Activated CD4-positive, alpha-beta T cell treated with anti-CD3 and anti-CD28 coated beads for 48 hours (primary cell): ENCODE measurements at places on chromosomes 1 and 21.

DNA sequence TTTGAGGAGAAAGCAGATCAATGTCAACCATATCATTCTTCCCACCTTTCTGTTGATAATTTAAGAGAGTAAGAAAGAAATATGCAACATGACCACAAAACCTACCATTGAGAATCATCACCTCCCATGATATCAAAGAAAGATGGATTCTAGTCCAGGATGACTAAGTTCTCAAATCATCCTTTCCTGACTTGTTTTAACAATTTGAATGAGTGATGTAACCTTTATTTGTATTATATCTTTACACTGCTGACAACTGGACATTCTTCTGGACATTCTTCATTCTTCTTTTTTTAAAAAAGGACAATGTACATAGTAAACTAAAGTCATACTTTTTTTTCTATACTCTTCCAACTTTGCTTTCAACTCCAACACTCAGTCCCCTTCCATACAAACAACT lies 9.5 kb downstream of the PSMB4 start:
- no peak for DNase-seq

GRCh38 chr1:98709906-98710305 lies 48.4 kb downstream of the SNX7 start:
- no peak for DNase-seq

DNA sequence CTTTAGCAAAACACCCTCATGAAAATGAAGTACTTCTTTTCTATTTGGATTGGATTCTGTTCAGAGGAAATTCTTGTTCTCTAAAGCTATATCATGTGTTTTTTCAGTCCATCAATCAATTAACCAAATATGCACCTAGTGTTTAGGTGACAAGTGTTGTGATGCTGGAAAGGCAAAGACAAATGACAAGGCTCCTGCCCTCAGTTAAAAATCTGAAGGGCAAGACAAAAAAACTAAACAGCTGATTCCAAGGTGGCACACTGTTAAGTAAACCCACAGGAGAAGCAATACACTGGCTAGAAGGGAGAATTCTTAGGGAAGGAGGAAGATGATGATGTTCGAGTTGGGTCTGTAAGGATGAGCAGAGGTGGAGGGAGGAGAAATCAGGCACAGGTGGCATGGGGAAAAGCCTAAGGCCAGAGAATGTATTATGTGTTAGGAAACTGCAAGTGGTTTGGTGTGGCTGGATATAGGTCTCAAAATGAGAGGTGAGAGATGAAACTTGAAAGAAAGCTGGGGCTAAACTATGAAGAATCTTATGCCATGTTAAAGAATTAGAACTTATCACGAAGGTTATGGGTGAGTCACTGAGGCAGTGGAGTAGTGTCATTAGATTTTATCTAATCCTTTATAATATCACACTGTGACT lies 51.8 kb upstream of the GFI1 start:
- DNase-seq, result peak; percentile 44

GRCh38 chr1:2127187-2128145 lies 67.1 kb downstream of the FAAP20 start:
- DNase-seq, result no peak

DNA sequence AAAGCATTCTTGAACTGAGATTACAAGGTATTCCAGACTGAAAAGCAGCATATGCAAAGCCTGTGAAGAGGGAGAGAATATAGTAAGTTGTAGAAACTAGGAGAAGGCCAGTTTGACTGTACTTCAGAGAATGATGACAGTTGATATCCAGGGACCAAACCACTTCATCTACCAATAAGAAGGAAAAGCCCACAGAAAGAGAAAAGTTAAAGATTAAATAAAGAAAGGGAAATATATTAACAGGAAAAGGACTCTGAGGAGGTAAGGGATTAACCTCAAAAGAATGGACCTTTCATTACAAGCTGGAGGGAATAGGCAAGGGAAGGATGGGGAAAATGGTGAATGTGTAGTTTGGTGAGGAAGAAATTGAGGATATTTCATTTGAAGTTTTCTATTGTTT lies 180.2 kb upstream of the CACYBP start:
- no peak for DNase-seq

DNA sequence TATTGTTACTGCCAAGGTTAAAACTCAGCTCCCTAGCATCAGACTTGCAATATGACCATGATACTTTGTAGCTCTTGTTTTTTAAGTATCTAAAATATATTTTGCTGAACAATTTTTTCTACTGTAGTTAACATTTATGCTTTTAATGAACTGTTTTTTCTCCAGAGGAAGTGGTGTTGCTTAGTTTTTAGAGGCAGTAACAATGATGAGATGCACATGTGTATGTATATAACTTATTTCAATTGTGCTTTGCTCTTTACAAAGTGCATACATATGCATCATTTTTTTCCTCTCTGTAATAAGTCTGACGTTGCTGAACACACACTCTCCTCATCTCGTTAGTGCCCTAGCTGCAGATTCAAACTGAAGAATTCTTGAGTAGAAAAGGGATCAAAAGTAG lies 418.8 kb downstream of the ZP4 start:
- DNase-seq, result no peak

GRCh38 chr1:234675572-234675971 lies 65.6 kb upstream of the IRF2BP2 start:
- DNase-seq, result no peak

DNA sequence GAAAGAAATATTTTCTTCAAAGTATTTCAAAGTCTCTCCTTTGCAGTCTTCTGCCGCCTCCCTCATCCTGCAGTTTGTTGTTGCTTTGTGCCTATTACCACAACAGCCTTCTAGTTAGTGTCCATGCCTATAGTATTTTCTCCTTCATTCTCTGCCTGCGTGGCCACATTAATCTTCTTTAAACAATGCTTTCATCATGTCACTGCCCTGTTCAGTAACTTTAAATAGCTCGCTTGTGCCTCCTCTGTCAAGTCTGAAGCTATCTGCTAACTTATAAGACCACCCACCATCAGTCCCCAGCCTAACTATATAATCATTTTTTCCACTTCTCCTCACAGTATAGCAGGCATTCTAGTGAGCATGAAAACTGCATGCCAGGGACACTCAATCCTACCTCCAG lies 290.3 kb downstream of the PDE4B start:
- DNase-seq, result no peak

- DNase-seq, result no peak
These were observed 77.9 kb downstream of the POFUT2 start for GRCh38 chr21:45209685-45210284.

- DNase-seq, result no peak
These were observed 22.5 kb upstream of the UHMK1 start for GRCh38 chr1:162475089-162475488.

DNA sequence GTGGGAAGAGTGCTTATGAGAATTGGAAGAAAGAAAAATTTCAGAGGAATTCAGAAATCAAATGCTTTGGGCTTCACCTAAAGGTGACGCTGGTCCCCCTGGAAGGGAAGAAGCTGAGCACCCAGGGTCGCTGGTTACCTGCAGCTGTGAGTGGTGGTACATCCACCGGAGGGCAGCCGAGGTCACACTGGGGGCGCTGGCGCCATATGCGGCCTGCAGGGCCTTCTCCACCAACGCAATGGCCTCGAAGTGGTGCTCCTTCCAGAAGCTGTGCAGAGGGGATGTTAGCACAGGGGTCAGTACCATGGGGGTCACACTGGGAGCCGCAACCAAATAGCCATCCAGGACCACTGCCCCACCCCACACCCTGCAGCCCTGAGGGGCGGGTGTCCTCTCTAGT lies 6.1 kb downstream of the AKR7A2 start:
- no peak for DNase-seq

- DNase-seq, result no peak
These were observed 142.3 kb upstream of the ZC3H12A start for GRCh38 chr1:37332126-37332525.

- DNase-seq, result no peak
These were observed 18.6 kb downstream of the ACTL8 start for GRCh38 chr1:17773591-17774326.

DNA sequence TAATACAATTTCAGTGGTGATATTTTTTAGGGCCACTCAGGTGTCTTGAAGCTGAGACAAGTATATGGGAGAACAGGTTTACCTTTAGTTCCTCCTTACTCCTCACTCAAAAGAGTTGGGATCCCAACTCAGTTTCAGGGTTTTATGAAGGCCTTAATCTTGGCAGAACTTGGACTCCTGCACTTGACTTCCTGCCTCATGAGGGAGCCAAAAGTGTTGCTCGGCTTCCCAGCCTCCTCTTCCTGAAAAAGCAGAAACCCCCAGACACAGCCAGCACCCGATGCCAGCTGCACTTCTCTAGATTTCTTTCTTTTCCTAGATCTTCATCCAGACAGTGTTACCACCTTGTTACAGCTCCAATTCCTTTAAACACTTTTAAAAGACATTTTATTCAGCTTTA lies 70.8 kb upstream of the TMPRSS2 start:
- DNase-seq, result no peak

- DNase-seq, result peak; percentile 38
These were observed 22.4 kb upstream of the SYNC start for GRCh38 chr1:32724678-32725614.

DNA sequence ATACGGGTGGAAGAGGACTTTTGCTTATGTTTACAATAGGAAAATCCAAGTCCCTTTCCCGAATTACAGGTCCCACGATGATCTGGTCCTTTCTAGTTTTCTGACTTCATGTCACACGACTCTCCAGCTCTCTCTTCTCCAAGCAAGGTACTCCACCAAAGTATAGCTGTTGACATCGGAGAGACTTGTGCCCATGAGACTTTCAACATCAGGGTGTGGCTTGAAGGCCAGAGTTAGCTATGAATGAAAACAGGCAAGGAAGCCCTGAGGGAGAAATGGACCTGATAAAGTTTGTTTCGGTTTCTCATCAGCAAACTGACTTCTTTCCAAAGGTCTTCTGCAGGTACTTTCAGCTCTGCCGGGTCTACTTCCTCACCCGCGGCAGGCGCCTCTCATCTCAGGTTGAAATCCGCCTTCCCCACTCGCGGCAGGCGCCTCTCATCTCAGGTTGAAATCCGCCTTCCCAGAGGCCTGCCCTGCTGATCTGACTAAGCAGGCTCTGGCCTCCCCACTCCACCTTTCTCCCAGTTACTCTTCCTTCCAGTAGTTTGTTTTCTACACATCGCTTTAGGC lies 2.1 kb upstream of the PER3 start:
- DNase-seq, result no peak

GRCh38 chr1:183585038-183585437 lies 5.2 kb downstream of the NCF2 start:
- no peak for DNase-seq

GRCh38 chr1:27990920-27991537 lies 31.3 kb downstream of the XKR8 start:
- DNase-seq, result no peak

DNA sequence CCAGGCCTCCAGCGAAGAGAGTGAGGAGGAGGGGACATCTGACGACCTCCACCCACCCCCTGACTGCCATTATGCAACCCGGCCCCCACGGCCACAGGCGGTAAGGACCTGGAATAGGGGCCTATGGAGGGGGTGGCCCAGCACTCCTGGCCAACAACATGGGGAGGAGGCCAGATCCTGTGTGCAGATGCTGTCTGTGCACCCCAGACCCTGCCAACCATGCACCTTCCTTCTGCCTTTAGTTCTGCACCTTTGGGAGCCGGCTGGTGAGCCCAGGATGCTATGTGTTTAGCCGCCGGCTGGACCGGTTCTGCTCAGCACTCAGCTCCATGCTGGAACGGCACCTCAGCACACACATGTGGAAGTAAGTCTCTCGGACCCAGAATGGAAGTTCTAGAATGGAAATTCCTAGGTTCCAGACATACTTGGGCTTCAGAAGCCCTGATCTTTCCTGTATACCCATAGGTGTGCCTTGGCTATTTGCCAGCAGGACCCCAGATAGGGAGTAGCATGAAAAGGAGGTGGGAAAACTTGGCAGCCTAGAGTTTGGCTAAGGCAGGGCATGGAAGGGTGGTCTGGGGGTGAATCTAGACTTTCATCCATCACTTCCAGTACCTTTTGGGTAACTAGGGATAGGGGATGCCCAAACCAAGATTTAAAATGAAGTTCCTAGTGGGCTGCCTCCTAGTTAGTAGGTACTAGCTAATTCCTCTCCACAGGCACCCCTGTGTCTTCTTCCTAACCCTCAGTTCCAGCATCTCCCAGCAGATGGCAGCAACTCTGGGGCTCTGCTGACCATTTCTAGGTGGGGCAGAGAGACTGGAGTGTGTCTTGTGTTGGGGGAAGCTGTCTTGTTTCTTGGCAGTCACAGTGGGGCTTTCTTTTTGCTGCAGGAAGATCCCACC lies 3.6 kb upstream of the CYB561D1 start:
- peak; percentile 79 for DNase-seq

DNA sequence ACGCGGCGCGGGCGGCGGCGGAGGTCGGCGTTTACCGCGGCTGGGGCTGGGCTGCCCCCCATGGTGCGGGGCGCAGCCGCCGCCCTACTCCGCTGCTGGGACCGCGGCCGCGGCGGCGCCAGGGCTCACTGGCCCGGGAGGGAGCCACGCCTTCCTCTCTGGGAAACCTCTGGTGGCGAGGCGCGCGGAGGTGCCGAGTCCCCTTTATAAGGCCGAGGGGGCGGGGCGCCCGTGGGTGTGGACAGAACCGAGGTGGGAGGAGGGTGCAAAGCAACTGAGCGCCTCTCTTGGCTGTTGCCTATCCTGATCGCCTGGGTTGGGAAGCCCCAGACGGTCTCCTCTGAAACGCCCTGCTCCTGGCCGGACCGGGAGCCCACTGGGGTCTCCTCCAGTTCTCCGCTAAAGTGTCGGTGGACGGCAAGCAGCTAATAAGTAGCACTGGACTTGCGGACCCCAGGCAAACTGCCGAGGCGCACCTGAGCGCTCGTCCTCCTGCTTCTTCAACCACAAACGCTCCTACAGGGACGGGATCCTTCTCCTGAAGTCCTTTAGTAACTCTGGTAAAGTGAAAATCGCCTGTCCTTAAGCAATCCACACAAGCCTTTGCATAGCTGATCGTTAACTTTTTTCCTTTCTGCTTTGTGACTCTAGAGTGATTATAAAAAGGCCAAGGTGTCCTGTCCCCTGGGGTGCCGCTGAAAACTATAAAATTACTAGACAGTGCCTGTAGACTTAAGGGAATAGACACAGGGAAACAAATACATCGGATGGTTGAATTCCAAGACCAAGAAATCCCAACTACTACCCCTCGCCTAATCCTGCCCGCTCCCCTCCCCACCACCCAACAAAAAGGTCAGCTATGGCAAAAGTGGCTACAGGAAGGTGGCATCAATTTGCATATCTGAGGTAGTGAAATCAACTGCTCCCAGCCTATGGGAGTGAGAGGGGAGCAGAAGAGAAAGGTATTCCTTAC lies at the start of gene PTGER3:
PTGER3 (minus strand) TSS at position 182 of the 973 bp plus-strand sequence. CDS start 239 bp downstream, outside the sequence.
- DNase-seq, result peak; percentile 48

- no peak for DNase-seq
These were observed 11.2 kb upstream of the HYI start for GRCh38 chr1:43464681-43465504.

DNA sequence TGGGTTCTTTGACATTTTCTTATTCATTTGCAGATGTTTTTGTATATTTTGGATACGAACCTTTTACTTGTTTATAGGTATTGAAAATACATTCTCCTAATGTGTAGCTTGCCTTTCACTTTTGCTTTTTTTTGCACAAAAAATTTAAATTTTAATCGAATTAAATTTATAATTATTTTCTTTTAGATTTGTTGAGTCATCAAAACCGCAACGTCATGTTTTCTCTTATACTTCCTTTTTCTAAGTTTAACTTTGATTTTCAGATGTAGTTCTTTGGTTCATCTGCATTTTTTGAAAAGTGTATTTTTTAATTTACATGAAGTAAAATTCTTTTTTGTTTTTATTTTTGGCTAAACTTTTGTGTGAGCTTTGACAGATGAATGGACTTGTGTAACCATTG lies 243.7 kb upstream of the DPYD start:
- DNase-seq, result no peak
